ENCODE measurements at places on chromosomes 1 and 21.
A peak's percentile ranks its signal among the peaks of the same experiment; 100 is the strongest.

- DNase-seq = no peak
These were observed 27.2 kb upstream of the DMRTB1 start for GRCh38 chr1:53431805-53432565.

DNA sequence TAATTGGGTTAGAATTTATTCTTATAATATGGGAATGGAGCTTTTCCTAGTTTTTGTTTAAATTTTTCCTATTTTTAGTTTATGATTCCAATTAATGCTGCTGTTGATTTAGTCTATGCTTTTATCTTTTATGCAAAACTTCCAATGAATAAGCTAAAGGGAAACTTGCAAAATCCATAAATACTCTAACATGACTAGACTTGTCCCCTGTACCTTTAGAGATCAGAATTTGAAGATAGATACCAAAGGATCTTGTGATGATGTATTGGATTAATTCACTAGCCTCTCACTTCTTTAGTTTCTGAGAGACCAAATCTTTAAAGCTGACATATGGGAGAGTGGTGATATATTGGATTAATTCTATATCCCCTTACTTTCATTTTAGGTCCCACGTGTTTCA is 306.6 kb upstream of the PRMT6 start:
- DNase-seq = no peak

DNA sequence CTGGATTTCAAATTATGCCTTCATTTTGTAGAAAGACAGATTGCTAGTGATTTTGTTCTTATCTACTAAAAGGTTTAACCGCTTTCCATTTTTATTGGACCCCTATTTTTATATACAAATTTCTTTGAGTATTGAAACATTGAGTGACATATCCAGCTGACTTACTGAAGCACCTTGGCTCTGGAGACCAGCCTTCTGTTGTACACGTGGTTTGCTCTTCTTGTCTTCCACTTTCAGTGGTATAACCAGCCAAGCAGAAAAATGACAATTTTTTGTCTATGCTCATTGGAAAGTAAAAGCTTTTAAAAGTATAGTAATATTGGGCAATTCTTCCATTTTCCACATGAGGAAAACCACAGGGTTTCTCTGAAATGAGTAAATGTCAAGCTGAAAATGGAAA is 4.4 kb downstream of the F13B start:
- no peak for DNase-seq

DNA sequence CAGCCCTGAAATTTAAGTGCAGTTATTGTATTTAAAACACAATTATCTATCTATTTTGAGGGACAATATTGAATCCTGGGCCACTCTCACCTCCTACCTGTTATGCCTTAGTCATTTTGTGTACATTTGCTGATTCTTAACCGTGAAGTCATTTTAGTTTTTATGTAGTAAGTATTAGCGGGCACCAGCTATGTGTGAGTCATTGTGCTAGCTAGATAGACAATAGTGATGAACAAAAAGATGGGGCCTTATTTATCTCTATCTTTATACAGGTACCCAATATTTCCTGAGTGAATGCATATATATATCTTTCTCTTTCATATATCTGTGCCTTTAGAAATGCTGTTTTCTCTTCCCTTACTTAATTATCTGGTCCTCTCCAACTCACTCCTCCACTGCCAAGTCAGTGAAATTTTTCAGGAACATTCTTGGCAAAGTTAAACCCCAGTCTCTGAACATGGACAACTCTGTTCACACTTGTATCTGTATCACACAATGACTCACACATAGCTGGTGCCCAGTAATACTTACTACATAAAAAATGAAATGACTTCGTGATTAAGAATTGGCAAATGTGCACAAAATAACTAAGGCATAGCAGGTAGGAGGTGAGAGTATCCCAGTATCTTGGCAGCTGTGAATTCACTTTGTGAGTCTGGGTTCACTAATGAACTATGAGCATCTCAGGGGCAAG is 166.0 kb upstream of the C8B start:
- no peak for DNase-seq

DNA sequence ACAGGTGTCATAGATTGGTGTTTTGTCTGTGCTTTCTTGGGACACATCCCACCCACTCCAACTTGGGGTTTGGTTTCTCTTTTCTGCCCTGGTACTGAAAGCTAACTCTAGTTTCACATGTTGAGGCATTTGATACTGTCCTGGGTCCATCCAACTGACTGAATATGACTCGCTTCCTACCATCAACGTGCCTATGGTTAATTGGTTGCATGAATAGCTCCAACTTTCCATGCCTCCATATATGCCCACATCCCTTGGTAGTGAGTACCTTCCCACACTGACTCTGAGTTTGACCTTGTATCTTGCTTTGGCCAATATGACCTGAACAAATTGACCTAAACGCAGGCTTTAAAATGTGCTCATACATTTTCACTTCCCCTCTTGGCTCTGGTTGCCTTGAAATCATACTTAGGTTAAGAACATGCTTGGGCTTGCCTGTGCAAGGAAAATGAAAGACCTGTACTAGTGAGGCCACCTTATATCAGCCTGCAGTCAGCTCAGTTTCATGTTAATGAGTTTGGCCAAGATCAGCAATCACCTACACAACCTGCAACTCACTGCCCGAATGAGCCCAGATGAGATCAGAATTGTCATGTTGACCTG is 81.0 kb upstream of the KCNK2 start:
- no peak for DNase-seq

DNA sequence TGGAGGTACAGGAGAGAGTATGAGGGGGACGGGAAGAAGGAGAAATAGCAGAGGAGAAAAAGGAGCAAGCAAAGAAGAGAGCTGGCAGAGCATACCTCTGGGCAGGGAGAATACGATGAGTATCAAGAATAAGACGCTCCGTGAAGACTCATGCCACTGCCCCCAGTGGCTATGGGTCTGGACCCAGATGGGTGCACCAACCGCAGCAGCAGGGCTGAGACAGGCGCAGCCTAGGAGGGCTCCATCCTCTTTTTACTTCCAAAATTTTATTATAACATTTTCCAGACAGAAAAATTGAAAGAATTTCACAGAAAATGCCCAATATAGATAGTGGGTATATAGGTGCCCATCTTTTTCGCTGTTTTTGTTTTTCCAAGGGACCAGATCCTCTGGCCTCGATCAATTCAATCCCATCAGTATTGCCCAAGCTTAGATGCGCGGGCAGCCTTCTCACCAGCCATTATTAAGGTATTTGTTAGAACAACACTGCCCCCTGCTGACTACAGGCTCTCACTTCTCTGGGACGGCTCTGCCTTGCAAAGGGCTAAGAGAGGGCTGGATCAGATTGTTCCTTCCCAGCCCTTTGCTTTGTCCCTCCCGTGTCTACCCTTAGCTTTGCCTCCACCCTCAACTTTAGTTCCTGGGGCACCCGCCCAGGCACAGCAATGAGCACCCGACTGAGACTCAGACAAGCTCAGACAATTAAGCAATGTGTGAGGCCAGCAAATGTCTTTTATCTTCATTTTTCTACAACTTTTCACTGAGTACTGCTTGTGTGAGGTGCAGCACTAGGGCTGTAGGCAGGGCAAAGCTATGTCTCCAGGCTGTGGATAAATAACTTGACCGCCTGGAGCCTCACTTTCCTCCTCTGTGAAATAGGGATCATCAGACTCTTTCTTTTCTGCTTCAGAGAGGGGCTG is 17.5 kb upstream of the CAMK1G start:
- DNase-seq = peak; percentile 35

DNA sequence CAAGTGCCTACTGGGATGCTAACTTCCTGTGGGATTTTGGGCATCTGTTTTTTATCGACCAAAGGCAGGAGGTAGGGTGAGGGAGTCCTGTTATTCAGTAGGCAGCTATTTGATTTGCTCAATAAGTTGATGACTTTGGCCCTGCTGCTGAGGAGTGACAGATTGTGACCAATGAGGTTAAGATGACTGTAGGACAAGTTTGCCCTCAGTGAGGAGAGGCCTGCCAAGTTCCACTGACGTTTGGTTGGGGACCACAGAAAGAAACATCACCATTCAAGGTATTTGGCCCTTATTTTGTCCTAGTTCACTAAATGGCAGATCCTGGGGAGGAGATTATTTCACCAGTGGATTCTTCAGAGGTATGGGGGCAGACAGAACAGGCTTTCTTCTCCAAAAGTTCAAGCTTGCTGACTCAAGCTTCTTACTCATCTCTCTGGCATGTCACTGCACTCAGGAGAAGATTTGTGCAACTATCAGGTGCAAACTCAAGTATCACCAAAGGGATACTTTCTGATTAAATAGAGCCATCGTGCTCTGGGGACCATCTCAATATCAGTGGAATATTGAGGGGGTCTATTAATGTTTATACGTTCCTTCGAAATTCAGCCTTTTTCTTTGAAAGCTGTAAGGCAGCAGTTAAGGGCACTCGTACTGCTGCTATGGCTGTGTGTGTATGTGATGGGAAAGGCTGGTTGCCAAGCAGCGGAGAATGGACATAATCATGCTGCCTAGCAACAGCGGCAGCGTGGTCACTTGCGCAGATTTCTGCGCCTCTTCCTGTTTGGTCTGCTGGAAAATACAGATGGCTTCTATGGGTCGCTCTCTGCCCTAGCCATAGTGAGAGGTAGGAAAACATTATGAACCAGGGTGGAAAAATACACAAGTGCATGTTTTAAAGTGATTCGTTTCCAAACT is 78.7 kb downstream of the PBX1 start:
- no peak for DNase-seq

- DNase-seq = no peak
These were observed 32.8 kb upstream of the BACH1 start for GRCh38 chr21:29265690-29266479.

GRCh38 chr21:42140196-42140934 is 69.2 kb downstream of the UMODL1 start:
- DNase-seq = no peak

GRCh38 chr1:234486858-234487840 is 8.2 kb upstream of the TARBP1 start:
- no peak for DNase-seq

GRCh38 chr1:64956733-64957441 is 9.5 kb downstream of the JAK1 start:
- DNase-seq = no peak

GRCh38 chr1:234173968-234174367 is 199.3 kb upstream of the COA6 start:
- no peak for DNase-seq

DNA sequence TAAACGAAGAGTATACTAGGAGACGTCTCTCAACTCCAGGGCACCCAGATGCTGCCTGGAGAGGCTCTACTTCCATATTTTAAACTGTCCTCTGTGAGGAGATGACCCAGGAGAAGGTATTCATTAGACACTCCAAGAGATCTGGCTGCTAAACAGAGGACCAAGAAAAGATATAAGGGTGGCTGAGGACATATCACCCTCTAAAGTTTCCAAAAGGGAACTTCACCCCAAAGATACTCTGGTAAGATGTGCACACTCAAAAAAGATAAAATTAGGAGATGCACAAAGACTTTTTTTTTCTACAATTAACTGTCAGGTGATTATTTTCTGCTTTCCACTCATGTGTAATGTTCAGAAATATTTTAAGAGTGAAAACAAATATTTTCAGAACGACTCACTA is 1.4 kb downstream of the ZNF670 start:
- DNase-seq = no peak

- DNase-seq = no peak
These were observed 24.7 kb upstream of the CCT8 start for GRCh38 chr21:29098156-29098555.

DNA sequence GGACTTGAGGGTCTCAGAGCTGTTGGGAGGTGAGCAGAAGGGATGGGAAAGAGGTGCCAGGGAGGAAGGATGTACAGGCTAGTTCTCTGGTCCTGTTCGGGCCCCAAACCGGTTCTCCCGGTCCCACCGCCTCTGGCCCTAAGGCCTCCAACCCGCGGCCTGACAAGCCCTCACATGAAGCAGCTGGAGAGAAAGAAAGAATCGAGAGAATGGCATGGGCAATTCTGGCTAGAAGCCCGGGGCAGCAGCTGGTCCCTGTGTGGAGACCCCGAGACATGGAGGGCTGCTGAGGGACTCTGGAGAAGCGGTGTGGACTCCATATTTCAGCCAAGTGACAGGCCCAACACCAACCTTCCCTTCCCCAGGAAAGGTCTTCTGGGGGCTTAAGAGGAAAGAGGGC is 730 bp downstream of the CDC42SE1 start:
- DNase-seq = no peak

GRCh38 chr1:205061227-205061626 is 18.2 kb downstream of the CNTN2 start:
- DNase-seq = no peak

DNA sequence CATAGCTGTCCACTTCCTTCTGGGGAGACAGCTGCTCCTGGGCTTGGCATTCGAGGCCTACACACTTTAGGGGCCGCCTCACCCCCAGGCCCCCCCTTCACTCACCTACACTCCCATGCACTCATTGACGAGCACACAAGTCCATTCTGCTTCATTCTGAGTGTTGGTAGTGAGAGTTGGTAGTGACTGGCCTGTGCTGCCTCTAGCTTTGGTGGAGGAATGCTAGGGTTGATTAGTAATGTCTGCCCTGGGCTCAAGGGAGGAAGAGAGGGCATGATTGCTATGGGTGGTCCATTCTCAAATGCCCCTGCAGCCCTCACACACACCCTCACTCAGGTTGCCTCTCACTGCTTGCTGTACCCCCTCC is 30.4 kb downstream of the TRIM11 start:
- no peak for DNase-seq

DNA sequence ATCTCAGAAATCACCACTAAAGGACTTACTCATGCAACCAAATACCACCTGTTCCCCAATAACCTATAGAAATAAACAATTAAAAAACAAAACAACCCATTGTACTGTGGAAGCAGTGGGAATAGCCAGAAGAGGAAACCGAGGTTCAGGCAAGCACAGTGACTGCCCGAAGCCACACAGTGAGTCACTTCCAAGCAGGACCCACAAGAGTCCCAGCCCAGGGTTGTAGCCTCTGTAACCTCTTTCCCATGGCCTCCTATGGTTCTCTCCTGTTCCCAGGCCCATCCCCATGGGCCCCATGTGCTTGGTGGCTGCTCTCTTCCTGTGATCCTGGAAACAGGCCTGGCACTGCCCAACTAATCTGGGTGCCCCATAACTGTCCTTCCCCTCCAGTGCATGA is 29.0 kb upstream of the HTR1D start:
- DNase-seq = no peak

- no peak for DNase-seq
These were observed 53.2 kb upstream of the VAMP3 start for GRCh38 chr1:7717748-7718368.

DNA sequence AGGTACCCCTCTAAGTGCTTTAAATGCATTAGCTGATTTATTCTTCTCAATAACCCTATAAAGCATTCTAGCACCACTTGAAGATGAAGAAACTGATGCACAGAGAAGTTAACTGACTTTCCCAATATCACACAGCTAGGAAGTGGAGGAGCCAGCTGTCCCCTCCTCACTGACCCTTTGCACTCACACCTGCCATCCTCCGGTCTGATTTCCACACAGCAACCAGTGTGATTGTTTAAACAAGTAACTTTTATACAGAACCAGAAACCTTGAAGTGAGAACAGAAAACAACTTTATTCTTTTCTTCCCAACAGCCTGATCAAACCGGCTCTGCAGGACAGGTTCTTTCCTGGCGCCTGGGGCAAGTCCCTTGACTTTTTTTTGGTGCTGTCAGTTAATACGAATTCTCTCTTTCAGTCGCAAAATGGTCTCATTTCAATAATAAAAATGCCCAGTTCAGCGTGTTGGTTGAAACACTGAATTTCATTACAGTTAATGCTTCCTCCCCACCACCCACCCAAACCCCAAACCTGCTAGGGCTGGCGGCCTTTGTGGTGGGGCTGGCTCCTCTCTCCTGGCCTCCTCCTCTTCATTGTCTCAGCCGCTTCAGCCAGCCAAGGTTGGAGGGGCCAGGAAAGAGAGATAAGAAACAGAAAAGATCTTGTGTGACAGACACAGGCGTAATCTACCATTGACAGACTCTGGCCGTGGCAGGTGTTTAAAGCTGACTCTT is 26.4 kb upstream of the EEIG2 start:
- DNase-seq = no peak

Data from stimulated activated CD4-positive, alpha-beta T cell treated with anti-CD3 and anti-CD28 coated beads, TNF-alpha, amount 100 ng/mL, for 1 hour (primary cell).